RWPE1 (cell line): ENCODE measurements at places on chromosomes 2 and 18.
A peak's percentile ranks its signal among the peaks of the same experiment; 100 is the strongest.

GRCh38 chr2:148888003-148888501 lies 13.0 kb downstream of the KIF5C start:
- DNase-seq: no peak

DNA sequence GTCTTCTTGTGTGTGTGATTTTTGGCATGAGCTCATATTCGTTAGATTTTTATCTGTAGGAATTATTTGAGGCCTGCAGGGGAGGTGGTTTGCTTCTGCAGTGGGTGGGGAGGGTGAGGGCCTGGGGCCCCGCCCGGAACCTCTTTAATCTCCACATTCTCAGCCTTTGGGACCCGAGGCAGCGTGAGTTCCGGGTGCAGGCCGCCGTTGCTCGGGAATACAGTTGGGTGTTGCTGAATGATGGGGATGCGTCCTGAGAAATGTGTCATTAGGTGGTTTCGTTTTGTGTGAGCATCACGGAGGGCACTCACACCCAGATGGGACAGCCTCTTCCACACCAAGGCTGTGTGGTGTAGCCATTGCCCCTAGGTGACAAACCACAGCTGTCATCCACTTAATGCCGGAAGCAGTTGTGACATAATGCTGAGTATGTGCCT lies 13.7 kb upstream of the GAL3ST2 start:
- DNase-seq: no peak

- DNase-seq: no peak
Observed at GRCh38 chr2:152559008-152559407, 158.3 kb downstream of the PRPF40A start.

DNA sequence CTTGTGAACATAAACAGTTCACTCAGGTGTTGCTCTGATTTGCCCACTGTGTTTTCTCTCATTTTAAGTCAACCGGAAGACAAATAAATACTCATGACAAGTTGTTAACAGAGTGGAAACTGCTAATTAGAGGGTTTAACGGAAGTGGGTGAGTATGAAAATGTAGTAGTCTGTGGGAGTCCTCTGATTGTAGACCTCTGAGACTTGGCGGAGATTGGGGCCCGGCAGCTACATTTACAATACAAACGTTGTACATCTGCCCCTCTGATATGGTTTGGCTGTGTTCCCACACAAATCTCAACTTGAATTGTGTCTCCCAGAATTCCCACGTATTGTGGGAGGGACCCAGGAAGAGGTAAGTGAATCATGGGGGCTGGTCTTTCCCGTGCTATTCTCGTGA lies 107.3 kb upstream of the FAM98A start:
- no peak for DNase-seq

DNA sequence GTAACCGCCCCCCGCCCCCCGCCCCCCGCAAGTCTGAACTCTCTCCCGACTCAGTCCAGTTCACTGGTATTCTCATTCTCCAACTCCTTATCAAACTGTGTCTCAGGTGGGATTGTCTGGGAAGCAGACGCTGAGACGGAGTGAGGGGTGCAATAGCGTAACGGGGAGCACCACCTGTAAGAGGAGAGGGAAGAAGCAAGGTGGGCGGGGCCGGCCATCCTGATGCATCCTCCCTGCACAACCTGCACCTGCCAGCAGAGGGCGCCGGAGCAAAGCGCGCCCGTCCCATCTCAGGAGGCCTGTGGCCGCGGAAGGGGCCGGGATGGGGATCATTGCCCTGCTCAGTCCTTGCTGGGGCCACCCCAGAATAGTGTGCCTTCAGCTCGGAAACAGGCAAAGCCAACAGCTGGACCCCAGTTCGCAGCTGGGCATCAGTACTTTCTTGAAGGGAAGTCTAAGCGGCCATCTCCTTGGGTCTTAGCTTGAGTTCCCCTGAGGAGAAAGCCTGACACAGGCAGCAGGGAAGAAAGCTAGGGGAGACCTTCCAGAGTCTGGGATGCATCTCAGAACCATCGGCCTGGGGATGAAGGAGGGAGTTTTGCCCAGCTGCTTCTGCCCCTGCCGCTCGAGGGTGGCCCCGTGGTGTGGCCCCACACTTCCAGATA lies 208.0 kb downstream of the TFCP2L1 start:
- peak; percentile 72 for DNase-seq

DNA sequence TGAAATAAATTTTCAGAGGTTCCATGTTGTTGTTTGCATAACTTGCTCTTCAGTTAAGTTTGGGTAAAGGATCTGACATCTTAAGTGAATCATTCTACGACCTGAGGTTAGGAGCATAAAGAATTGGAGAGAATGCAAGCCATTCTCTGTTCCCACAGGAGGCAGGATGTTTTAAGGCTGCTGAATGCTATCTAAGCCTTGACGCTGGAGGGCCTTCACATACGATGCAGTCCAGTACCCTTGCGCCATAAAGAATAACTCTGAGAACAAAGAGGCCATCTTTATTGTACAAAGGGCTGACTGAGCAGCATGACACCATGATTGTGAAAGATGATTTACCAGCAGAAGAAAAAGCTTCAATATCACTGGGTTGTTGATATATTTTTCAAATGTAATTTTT lies 198.4 kb downstream of the NYAP2 start:
- DNase-seq: no peak

DNA sequence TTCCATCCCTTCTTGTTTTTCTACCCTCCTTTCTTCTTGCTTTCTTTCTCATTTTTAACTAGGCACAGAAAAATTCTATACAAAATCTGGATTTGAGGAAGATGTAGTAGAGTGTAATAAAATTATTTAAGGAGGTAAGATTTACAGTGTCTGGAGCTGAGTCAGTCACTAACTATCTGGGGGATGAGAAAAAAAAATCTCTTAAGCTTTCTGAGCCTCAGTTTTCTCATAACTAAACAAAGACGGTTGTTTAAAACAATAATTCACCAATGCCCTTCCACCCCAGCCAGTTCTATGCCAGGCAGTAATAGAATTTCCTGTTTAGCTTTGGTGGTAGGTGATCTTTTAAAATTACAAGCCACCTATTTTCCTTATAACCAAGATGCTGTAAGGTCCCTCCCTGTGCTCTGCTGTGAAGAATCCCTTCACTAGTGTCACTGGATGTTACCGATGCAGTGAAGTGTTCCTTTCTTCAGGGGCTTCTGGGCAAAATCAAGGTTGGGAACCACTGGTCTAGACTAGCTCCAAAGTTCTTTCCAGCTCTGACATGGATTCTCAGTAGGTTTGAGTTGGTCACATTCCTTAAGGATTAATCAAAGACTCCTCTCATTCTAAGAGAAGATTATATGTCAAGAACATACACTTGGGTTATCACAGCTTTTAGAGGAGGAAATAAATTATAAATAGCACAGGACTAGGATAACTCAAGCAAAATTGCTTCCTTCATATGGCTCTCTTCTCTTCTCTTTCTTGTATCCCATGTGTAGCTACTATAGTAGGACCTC lies 289.0 kb downstream of the CDH2 start:
- no peak for DNase-seq

- no peak for DNase-seq
Observed at GRCh38 chr2:168585700-168586099, 129.6 kb downstream of the CERS6 start.

DNA sequence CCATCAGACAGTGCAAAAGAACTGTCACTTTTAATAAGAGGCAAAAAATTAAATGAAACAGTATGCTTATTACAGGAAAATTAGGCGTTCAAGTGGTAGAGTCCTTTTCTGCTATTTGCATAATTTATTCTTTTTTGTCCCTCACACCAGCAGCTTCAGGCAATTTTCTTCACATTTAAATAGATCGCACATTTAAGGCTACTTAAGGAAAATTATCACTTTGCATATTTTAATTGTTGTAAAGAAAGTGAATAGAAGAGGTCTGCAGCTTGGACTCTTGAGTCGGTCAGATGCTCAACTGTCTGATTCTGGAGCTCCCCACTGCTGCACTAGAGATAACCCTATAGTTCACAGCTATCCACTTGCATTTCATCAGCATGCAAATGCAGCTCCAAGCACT lies 141.3 kb downstream of the FIGN start:
- no peak for DNase-seq

GRCh38 chr2:200861617-200862155 lies 2.8 kb downstream of the CLK1 start:
- no peak for DNase-seq

- DNase-seq: no peak
Observed at GRCh38 chr2:217623281-217623912, 379.4 kb downstream of the TNS1 start.

- DNase-seq: peak; percentile 91
Observed at GRCh38 chr2:100902817-100903405, 83.0 kb downstream of the NPAS2 start.

- no peak for DNase-seq
Observed at GRCh38 chr18:55323051-55323994, 264.7 kb downstream of the TCF4 start.

- DNase-seq: no peak
Observed at GRCh38 chr18:29749704-29750103, 1292.8 kb downstream of the DSC3 start.

GRCh38 chr2:28594000-28594331 lies 98.1 kb downstream of the PLB1 start:
- DNase-seq: no peak

GRCh38 chr2:173210270-173211196 lies 134.9 kb downstream of the MAP3K20 start:
- DNase-seq: peak; percentile 90

GRCh38 chr2:218952160-218952559 lies 7.3 kb upstream of the CDK5R2 start:
- DNase-seq: no peak

DNA sequence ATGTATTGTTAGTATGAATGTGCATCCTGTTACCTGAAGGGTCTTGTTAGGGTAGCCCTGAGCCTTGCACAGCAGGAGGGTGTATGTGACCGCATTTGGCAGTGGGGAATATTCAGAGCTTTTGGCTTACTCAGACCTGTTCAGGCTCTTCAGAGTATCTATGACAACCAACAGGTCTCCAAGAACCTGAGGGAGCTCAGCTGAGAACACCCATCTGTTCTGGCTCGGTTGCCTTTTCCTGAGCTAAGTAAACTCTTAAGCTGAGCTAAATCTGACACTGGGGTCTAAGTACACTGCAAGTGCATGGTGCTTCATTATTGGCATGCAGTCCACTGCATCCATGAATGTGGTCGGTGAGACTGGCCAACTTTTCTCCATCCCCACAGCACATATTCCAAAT lies 92.4 kb upstream of the CHST9 start:
- DNase-seq: no peak

DNA sequence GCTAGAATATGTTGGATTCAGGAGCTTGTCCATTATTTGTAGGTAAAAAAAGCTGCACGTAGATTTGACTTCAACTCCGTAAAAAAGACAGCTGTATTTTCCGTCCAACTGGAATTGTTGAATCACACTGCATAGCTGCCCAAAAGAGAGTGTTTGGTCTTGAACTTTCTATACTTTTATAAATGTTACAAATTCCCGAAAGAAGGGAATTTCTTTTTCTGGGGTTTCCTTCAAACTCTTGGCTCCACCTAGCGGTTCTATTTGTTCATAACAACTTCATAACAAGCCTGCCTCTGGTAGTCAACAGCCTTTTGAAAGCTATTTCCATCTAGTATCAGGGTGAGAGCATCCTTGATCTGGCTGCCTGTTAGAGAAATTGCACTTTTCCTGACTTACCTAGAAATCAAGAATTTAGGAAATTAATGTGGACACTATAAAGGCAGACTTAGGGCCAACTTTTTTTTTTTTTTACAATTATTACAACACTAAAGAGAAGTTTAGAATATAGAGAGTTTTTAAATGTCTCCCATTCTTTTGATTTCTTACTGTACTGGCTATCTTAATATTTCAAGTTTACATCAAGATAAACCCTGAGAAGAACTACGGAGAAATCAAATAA lies 48.1 kb downstream of the TMEM185B start:
- peak; percentile 63 for DNase-seq

DNA sequence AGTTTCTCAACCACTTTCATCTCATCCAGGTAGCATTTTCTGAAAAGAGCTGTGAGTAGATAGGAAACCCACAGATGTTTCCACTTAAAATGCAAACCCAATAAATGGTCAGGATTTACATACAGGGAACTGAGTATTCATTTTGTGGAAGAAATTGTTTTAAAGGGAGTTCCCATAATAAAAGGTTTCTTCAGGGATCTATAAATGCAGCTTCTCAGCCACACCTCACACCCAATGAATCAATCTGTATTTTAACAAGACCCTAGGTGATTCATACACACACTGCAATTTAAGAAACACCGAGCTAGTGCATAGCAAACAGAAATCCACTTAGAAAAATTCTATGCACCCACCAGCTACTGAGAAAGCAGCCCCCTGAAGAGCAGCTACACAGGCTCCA lies 140.1 kb upstream of the ACAA2 start:
- DNase-seq: no peak

DNA sequence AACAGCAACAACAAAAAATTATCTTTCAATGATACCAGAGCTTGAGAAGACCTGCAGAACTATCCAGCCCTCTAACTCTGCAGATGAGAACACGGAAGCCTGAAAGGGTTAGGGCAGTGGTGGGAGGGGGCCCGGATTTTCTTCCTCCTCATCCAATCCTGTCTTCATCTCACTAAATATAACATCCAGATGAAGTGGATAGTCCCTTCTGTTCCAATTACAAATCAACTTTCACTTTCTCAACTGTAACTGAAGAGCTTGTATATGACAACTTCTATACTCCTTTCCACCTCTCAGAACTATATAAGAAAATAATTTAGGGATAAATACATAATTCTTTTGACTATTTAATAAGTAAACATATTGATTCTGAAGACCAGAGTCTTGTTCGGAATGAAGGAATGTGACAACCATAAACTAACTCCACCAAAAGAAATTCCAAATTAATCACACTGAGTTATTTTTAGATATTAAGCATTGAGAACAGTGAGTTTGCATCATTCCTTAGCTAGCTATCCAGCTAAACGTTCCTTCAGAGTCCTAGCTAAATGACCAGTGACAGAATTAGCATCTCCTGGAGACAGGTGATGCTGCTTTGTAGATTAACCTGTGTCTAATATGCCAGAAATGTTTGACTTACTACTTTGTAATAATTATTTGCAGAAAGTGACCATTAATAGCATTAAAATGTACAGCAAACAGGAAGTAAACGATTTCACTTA lies 32.7 kb downstream of the SFT2D3 start:
- DNase-seq: no peak

DNA sequence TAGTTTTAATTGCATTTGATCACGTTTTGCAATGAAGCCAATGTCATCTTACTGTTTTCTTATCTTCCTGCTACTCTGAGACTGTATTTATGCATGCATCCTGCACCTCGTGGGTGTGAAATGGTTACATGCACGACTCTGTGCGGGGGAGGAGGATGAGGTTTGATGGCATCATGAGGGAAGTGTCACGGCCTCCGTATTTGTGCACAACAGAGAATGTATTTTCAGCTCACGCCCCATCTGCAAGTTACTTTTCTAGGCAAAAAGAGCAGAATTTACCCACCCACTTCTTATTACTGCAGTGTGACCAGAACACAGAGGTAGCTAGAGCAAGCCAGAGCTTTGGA lies 145.1 kb downstream of the TDRD15 start:
- DNase-seq: no peak
